NCI-H1092 treated with DMSO at 0.1 percent for 48 hours (cell line): ENCODE measurements at places on chromosomes 5 and 9.
A peak's percentile ranks its signal among the peaks of the same experiment; 100 is the strongest.

GRCh38 chr5:15391704-15392397, 108.1 kb upstream of the FBXL7 start:
- no peak for DNase-seq

DNA sequence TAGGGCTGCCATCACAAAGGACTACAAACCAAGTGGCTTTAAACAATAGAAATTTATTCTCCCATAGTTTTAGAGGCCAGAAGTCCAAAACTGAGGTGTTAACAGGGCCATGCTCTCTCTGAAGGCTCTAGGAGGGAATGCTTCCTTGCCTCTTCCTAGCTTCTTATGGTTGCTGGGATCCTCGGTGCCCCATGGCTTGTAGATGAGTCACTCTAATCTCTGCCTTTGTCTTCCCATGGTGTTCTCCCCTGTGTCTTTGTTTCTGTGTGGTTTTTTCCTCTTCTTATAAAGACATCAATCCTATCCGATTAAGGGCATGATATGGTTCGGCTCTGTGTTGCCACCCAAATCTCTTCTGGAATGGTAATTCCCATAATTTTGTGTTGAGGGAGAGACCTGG, 178.8 kb upstream of the NREP start:
- no peak for DNase-seq

- DNase-seq = no peak
Measured at GRCh38 chr9:250039-250438, 35.4 kb downstream of the DOCK8 start.

DNA sequence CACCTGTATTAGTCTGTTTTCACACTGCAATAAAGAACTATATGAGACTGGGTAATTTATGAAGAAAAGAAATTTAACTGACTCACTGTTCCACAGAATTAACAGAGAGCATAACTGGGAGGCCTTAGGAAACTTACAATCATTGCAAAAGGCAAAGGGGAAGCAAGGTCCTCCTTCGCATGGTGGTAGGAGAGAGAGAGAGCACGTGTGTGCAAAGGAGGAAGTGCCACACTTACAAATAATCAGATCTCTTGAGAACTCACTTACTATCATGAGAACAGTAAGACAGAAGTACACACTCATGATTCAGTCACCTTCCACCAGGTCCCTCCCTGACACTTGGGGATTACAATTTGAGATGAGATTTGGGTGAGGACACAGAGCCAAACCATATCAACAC, 258.7 kb downstream of the TRIM32 start:
- no peak for DNase-seq

DNA sequence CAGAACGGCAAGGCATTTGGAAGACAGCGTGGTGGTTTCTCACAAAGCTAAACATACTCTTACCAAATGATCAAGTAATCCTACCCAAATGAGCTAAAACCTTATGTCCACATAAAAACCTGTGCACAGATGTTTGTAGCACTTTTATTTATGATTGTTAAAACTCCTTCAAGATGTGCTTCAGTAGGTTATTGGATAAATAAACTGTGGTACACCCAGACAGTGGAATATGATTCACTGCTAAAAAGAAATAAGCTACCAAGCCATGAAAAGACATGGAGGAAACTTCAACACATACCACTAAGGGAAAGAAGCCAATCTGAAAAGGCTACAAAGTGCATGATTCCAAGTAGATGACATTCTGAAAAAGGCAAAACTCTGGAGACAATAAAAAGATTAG, 94.2 kb downstream of the FOXD1 start:
- DNase-seq = no peak

- DNase-seq = no peak
Measured at GRCh38 chr9:90783552-90783951, 18.1 kb upstream of the SYK start.

GRCh38 chr9:94853887-94854286, 127.4 kb downstream of the AOPEP start:
- no peak for DNase-seq

DNA sequence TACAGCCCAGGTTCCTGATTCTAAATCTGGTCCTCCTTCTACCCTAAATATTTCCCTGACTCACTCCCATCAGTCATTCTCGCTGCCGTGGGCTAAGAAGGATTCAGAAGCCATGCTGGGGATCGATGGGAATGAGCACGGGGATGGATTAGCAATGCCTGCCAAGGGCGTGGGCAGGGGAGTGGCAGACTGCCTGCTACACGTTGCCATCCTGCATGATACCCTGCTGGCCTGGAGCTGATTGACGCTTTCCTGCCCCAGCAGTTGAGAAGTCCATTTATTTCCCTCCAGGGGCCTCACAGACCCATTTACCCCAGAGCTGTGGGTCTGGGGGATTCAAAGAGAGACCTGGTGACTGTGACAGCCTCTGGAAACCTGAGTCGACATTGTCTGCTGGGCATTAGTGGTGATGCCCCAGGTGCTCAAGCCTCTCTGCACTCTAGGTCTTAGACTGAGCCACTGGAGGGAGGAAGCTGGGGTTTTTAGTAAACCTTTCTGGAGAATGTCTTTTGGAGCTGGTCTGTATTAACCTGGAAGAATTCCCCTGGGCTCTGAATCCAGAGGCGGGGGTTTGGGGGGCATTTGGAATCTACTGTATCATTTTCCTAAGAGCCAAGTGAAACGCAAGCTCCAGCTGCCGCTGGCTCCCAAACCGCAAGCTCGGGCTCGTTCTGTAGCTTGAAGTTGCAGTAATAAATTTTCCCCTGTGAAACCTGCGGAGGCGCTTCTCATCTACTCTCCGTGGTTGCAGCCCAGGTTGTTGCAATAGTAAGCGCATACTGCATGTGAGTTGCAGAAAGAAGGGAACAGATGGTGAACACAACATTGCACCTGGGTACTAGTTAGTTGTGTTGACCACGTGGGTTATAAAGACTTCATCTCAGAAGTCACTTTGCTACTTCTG, 76.3 kb upstream of the RAPGEF1 start:
- DNase-seq = peak; percentile 18

DNA sequence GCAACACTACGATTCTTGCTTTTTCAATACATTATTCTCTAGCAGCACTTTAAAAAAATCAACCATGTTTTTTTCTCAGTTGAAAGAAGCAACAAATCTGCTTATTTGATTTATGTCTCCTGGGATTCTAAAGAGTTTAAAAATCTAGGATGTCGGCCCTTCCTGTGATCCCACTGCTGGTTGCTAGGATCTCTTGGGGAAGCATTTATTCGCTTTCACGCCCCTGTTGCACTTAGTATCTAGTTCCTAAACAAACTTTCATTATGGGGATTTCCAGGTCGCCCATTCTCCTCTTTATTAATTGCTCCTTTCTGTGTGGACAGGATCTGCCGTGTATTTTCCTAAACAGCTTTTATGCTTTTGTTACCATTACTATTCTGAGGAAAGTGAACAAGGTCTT, 313.5 kb downstream of the AGTPBP1 start:
- DNase-seq = no peak

GRCh38 chr9:36217256-36217968, 26.7 kb downstream of the CLTA start:
- no peak for DNase-seq

DNA sequence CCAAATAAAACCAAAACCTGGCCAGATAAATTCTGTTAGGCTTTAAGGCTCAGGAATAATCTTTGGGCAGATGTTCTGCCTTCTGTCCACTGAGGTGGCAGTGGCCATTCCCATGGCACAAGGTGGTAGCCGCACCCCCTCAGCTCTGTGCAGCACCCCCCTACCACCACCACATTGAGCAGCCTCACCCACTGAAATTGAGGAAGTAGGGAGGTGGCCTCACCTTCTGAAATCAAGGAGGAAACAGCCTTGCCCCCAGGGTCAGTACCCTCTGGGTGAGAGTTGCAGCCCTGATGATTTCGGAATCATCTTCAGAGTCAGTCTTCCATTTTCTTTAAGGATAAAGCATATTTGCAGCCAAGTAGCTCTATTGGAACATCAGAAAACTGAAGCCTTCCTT, 204.8 kb upstream of the PIK3R1 start:
- DNase-seq = no peak

- DNase-seq = no peak
Measured at GRCh38 chr5:129971714-129972113, 67.4 kb downstream of the CHSY3 start.

- peak; percentile 49 for DNase-seq
Measured at GRCh38 chr9:90343366-90343765, 299.3 kb downstream of the DIRAS2 start.

DNA sequence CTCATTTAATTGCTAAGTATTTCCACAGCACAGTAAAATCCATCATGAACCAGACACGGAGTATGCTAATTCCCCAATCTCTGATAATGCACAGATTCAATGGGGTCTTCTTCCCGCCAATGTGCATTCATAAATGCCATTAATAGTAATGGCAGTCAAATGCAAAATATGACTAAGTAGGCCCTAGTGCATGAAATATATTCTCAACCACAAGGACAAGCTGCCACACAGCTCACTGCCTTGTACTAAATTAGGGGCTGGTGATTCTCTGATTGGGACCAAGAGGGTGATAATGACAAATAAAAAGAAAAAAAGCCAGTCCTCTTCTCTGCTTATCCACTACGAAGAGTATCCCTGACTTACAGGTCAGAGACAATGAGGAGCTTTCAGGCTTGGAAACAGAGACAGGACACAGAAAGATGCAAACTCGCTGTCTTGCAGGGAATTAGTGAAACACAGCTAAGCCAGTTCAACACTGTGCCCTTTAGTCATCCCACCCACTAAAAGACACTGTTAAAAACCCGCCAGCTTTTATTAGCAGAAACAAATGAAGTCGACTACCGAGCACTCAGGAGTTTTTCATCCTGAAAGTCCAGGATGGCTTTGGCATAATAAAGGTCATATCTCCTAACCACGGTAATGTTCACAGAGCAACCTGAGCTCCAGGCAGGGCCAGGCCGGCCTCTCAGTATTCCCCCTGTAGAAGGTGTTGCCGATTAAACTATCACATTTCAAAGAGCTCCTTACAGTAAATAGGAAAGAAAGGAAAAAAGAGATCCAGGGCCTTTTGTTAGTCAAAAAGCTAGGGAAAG, 148.1 kb downstream of the EBF1 start:
- DNase-seq = peak; percentile 25

GRCh38 chr5:172667786-172668593, 26.9 kb downstream of the NEURL1B start:
- DNase-seq = no peak

GRCh38 chr9:15453956-15454355, 31.3 kb downstream of the SNAPC3 start:
- DNase-seq = no peak

GRCh38 chr5:106454050-106454449, 1216.7 kb downstream of the EFNA5 start:
- no peak for DNase-seq

GRCh38 chr9:115035841-115036612, 81.9 kb downstream of the TNC start:
- DNase-seq = no peak

DNA sequence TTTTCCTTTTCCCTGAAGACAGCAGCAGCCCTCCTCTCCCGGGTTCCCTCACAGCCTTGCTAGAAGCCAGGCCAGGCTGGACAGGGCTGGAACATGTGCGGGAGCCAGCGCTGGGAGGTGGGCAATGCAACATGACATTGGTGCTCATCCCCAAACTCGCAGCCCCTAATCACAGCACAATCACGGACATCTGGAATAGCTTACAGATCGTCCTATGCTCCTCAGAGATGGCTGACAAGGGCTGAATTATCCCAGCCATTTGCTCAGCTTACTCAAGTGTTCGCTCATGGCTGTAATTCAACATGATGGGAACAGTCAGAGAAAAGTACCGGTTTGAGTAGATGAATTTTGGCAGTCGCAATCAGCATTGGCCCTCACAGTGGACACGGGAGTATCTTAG, 49.8 kb downstream of the FSTL4 start:
- no peak for DNase-seq

GRCh38 chr5:99378443-99378842, 449.6 kb upstream of the CHD1 start:
- DNase-seq = no peak

DNA sequence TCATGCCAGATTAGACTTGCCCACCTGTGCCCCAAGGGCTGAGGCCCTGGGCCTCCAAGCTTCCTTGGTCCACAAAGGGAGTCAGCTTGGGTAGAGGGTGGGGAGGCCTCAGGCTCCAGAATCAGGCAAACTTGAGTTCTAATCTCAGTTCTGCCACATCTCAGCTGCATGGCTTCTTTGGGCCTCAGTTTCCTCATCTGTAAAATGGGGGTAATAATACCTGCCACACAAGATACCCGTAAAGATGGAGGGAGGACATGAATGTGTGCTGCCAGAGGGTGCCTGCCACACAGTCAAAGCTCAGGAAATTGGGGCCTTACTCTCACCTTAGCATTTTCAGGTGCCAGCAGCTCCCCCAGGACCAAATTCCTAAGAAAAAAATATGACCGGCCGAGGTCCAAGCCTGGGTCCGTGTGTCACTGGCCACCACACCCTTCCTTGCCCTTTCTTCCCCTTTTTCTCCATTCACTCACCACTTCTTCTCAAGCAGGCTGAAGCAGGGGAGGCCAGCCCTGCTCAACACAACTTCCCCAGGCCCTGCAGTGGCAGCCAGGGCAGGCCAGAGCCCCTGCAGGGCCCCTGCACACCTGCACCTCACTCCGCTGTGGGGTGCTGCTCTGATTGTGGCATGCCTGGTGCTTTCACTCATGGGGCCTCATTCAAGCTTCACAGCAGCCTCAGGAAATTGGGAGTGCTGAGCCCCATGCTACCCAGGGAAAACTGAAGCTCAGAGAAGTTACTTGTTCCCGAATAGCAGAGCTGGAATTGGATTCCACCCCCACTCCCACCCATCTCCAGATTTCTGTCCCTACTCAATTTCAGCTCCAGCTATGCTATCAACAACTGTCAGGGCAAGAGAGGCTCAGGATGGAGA, 3.9 kb downstream of the RGS14 start:
- DNase-seq = no peak

GRCh38 chr5:43637416-43637815, 34.4 kb downstream of the NNT start:
- DNase-seq = no peak

DNA sequence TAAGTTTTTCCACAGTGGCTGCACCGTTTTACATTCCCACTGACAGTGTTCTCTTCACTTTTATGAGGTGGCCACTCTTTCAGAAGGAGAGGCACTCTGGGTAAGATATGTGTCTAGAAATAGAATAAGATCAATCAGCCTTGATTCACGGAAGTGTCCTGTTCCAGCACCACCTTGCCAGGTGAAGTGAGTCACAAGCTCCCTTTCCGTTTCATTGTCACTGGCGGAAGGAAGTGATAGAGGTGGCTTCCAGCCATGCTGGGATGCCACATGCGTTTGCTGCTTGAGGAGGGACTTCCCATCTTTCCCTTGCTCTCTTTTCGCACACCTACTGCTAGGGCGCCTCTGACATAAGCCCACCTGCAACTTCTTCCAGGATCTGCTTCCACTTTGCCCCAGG, 217.1 kb downstream of the PIK3R1 start:
- DNase-seq = no peak

DNA sequence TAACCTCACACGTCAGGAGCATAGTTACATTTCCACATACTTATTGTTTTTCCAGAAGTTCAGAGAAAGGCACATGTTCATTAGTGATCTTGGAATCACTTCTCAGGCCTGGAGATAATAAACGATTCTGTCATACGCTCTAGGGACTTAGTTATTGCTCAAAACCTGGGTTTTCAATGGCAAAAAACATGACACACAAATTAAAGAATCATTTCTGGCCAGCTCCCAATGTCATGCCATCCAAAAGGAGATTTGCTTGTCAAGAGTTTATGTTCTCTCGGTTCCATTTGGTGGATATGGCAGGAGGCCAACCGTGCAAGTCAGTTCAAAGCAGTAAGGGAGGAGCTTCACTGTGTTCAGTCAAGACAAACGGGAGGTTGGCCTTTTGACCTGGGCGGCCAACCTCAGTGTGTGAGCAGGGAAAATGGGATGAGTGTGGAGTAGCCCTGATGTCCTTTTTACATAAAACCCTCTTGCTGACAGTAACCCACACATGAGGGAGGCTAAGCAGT, 123.4 kb downstream of the NXNL2 start:
- DNase-seq = no peak
